Upper lobe of left lung (tissue), 6 donors: ENCODE measurements at places on chromosomes 16 and 17.

DNA sequence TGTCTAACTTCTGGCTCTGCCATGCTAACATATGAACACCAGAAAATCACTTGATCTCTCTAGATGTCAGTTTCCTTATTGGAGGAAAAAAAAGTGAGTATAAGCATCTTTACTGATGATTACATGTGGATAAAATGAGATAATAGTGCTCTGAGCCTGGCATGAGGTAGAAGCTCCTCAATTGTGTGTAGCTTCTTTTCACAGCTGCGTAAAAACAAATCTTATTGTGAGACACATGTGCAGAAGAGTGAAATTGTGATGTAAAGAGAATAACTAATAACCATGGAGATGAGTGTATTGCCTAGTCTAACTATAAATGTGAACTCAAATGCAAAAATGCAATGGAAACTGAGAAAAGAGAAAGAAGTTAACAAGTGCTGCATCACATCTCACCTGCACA, 44.7 kb downstream of the CDH11 start:
- no peak for DNase-seq
- no peaks in the 10 kb centered on the region for H3K36me3 ChIP-seq
- no peaks in the 10 kb centered on the region for H3K4me1 ChIP-seq
- H3K27me3 ChIP-seq = no peaks in the 10 kb centered on the region
- no peak overlapping the region for H3K4me3 ChIP-seq

DNA sequence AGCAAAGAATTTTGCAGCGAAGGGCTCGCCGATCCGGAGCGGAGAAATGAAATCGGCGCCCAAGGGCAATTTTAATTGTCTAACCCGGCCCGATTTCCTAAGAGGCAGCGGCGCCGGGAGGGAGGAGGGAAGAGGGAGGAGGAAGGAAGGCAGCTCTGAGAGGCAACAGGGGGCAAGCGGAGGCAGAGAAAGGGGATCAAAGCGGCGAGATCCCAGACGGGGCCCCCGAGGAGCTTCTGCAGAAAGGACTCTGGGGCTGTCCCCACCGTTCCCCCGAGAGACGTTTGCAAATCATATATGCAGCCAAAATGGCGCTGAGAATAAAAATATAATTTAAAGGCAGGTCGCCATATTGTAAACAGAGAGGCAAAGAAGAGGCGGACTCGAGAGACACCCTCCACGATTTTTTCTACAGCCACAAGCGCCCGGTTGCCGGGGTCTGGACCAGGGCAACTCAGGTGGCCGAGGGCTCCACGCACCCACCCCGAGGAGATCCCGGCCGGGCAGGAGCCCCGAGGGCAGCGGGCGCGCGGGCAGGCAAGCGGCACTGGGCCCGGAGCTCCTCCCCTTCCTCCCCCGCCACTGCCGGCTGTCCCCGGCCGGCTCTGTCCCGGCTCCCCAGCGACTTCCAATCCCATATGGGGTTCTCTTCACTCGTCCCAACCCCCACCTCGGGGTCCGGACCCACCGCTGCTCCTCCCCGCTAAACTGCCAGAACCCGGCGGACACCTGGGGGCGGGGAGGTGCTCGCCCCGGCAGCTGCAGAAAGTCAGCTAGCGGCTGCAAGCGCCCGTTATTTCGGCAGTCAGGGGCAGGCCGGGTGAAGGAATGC, 1.9 kb downstream of the PHF12 start:
- H3K4me3 ChIP-seq = peak overlapping the region; percentile 73
- DNase-seq = peak; percentile 64
- no peaks in the 10 kb centered on the region for H3K27me3 ChIP-seq
- H3K27ac ChIP-seq = peak overlapping the region; percentile 99
- peaks cover 39% of the 10 kb centered on the region for H3K4me1 ChIP-seq
- no peaks in the 10 kb centered on the region for H3K36me3 ChIP-seq

- no peaks in the 10 kb centered on the region for H3K27me3 ChIP-seq
- H3K4me3 ChIP-seq = no peak overlapping the region
- H3K36me3 ChIP-seq = no peaks in the 10 kb centered on the region
- no peak for DNase-seq
- H3K27ac ChIP-seq = no peak overlapping the region
Measured at GRCh38 chr17:34358631-34359030, 2.4 kb downstream of the CCL13 start.

DNA sequence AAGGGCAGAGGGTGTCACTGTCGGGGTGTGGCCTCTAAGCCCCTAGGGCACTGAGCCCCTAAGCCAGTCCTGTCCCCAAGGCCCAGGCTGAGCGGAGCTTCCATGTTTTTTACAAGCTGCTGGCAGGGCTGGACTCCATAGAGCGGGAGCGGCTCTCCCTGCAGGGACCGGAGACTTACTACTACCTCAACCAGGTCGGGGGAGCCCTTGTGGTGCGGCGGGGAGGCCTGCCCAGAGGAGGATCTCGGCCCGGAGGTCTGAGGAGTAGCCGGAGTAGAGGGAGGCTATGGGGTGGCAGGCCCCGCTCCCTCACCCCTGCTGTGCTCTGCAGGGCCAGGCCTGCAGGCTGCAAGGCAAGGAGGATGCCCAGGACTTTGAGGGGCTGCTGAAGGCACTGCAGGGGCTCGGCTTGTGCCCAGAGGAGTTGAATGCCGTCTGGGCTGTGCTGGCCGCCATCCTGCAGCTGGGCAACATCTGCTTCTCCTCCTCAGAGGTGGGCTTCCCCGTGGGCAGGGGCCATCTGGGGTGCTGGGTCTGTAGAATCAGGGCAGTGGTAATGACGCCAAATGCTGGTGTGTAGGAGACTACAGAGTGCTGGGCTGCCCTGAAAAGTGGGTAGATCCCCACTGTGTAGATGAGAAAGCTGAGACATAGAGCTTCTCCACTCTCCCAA, 4.9 kb downstream of the MYO15B start:
- no peak overlapping the region for H3K4me3 ChIP-seq
- no peaks in the 10 kb centered on the region for H3K27me3 ChIP-seq
- no peak for DNase-seq
- peaks cover 13% of the 10 kb centered on the region for H3K4me1 ChIP-seq
- H3K27ac ChIP-seq = no peak overlapping the region

DNA sequence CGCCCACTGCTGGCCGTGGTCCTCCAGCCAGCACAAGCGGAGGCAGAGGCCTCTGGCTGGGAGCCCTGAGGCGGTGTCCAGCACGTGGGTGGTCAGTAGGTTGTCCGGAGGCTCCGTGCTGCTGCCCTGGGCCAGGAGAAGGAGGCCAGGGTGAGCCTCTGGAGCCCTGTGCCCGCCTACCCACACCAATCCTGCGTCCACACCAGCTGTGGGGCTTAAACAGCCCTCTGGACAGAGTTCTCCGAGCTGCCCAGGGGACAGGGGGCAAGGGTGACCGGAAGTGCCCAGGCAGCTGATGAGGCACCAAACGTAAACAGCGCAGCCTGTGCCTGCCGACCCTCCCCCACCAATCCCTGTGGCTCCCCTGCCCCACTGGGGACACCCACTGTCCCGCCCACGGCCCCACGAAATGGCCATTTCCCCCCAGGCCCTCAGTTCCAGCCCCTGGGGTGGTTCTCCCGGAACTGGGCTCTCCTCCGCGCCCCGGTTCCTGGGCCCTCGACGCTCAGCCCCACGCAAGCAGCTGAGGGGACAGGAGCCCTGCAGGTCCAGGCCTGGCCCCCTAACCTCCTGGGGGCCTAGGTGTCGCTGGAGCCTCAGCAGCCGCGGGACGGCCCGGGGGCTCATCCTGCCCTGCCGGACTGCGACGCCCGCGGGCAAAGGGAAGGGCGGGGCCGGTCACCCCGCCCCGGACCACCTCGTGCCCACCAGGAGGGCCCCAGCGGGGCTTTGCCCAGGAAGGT, 27.9 kb upstream of the DBNDD1 start:
- H3K27ac ChIP-seq = no peak overlapping the region
- no peak overlapping the region for H3K4me3 ChIP-seq
- H3K4me1 ChIP-seq = peaks cover 10% of the 10 kb centered on the region

- no peaks in the 10 kb centered on the region for H3K27me3 ChIP-seq
- no peak for DNase-seq
- no peaks in the 10 kb centered on the region for H3K4me1 ChIP-seq
- H3K27ac ChIP-seq = no peak overlapping the region
Measured at GRCh38 chr17:10071141-10071540, 127.3 kb downstream of the GAS7 start.

GRCh38 chr17:51217946-51218345, 41.9 kb downstream of the MBTD1 start:
- peaks cover 89% of the 10 kb centered on the region for H3K36me3 ChIP-seq
- DNase-seq = no peak
- no peaks in the 10 kb centered on the region for H3K4me1 ChIP-seq
- H3K27me3 ChIP-seq = no peaks in the 10 kb centered on the region
- no peak overlapping the region for H3K27ac ChIP-seq

- no peaks in the 10 kb centered on the region for H3K4me1 ChIP-seq
- H3K36me3 ChIP-seq = no peaks in the 10 kb centered on the region
- DNase-seq = no peak
- H3K27ac ChIP-seq = no peak overlapping the region
Measured at GRCh38 chr17:7107012-7107754, 7.4 kb downstream of the ASGR2 start.

DNA sequence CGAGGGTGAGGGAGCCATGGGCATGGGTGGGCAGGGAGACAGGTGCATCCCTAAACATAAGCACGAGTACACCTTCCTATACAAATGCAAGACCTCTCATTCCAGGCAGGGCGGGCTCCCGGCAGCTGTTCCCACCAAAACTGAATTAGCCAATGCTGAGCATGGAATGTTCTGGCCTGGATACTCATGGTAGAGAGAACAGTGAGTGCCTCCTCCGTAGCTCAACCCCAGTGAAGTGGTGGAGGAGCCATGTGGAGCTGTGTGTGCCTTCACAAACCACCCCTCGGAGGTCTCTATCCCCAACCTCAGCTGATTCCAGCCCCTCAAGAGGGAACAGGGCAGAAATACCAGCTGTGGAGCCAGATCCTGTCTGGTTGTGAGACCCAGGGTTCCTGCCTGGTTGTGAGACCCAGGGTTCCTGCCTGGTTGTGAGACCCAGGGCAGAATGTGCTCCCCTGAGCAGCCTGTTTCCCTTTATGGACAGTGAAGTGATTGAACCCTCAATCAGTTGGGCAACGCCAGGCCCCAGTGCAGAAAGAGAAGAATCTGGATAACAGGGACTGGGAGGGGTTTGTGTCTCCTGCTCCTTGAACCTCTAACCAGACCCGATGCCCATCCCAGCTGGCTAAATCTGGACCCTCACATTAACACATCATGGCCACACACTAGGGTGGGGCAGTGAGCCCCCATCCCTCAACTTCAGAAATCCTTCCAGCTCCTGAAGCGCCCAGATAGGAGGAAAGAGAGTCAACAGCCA, 2.4 kb upstream of the CDH16 start:
- no peaks in the 10 kb centered on the region for H3K27me3 ChIP-seq
- DNase-seq = no peak
- H3K36me3 ChIP-seq = peaks cover 2% of the 10 kb centered on the region
- H3K27ac ChIP-seq = no peak overlapping the region
- H3K4me1 ChIP-seq = peaks cover 22% of the 10 kb centered on the region

DNA sequence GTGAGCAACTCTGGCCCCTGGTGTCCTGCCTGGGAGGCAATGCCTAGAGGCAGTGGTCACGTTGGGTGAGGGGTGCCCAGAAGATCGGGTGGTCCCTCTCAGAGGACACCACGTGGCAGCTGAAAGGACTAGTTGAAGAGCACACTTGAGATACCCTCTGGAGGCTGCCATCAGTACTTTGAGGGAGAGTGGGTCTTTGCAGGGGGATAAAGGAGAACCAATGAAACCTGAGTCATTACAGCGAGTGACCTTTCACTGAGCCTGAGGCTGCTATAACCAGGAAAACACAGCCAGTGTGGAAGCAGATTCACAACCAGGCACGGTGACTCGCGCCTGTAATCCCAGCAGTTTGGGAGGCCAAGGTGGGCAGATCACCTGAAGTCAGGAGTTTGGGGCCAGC, 18.9 kb downstream of the CA4 start:
- H3K27me3 ChIP-seq = no peaks in the 10 kb centered on the region
- peak overlapping the region; percentile 43 for H3K27ac ChIP-seq
- DNase-seq = no peak
- peaks cover 46% of the 10 kb centered on the region for H3K4me1 ChIP-seq

DNA sequence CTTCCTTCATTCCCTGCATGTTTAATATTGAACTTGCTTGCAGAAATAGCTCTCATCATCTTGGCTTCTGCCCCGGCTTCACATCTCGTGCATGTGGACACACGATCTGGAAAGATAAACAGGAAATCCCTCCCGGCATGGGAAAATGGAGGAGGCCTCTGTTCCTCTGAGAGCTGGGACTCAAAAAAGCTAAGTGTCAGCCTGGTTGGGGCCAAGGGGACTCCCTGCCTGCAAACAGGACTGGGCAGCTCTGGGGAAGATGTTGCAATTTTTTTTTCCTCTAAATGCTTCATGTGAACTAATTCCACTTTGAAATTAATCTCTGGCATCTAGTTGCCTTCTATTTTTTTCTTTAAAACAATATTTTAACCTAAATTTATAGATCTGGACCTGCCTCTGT, 24.8 kb downstream of the ITPRIPL2 start:
- no peak for DNase-seq
- H3K27ac ChIP-seq = peak overlapping the region; percentile 52
- H3K4me3 ChIP-seq = no peak overlapping the region
- peaks cover 52% of the 10 kb centered on the region for H3K4me1 ChIP-seq
- no peaks in the 10 kb centered on the region for H3K27me3 ChIP-seq

- H3K4me3 ChIP-seq = no peak overlapping the region
- peaks cover 6% of the 10 kb centered on the region for H3K4me1 ChIP-seq
- peaks cover 13% of the 10 kb centered on the region for H3K36me3 ChIP-seq
- H3K27me3 ChIP-seq = no peaks in the 10 kb centered on the region
Measured at GRCh38 chr17:73211745-73212144, 18.9 kb downstream of the COG1 start.

DNA sequence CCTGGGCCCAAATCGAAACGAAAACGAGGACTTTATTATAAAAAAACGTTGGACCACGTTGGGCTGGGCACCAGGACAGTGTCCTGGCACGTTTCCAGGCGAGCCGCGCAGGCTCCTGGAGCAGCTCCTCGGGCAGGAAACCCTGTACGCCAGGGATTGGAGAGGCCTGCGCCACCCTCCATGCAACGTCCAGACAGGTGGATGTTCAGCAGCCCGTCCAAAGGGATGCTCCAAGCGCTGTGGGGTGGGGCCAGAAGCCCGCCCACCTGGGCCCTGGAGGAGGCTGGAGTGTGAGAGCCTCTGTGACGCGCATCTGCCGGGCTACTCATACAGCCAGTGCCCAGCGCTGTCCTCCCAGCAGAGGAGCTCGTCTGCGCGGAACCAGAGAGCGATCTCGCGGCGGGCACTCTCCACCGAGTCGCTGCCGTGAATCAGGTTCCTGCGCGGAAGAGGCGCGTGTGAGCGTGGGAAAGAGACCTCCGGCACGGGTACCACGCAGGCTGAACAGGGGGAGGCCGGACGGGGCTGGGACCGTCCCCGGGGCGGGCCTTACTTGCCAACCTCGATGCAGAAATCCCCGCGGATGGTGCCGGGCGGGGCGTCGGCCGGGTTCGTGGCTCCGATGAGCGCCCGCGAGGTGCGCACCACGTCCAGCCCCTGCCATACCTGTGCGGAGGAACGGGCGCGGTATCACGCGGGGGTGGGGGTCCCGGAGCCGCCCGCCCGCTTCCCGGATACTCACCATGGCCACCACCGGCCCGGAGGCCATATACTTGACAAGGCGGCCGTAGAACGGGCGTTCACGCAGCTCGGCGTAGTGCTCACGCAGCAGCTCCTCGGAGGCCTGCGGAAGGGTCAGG, 785 bp downstream of the NME3 start:
- peak overlapping the region; percentile 89 for H3K27ac ChIP-seq
- peaks cover 32% of the 10 kb centered on the region for H3K36me3 ChIP-seq
- H3K4me1 ChIP-seq = peaks cover 39% of the 10 kb centered on the region
- H3K27me3 ChIP-seq = no peaks in the 10 kb centered on the region
- DNase-seq = peak; percentile 40
